ENCODE measurements at places on chromosomes 6 and 20.

DNA sequence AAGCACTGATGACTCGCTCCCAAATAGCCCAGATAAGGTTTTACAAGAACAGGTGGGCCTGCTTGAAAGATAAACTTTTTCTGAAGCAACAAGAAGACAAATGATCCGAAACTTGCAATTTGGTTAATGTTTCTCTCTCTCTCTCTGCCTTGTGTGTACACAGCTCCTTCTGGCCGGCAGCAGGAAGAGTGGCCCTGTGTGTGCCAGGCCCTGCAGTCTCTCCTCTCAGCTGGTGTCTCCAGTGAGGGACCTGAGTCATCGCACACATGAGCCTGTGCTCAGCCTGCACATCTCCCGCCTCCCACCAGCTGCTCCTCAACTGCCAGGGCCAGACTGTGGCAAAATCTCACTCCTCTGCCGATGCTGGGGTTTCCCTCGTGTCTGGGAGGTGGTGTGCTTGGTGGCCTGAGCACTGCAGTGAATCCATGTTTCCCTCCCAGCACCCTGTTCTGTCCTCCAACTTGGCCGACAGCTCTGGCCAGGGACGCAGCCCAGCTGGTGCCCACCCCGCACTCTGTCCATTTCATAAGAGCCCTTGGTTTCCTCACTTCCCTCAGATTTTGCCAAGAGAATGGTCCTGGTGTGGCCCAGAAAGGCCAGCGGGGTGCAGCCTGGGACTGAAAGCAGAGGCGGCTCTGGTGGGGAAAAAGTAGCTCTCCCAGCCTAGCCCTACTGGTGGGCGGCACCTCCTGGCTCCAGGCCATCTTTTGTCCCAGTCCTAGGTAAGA is 49.4 kb downstream of the ERMARD start:
- peak; percentile 49 for DNase-seq

- no peak for DNase-seq
Observed at GRCh38 chr6:125818225-125818657, 27.5 kb downstream of the NCOA7 start.

DNA sequence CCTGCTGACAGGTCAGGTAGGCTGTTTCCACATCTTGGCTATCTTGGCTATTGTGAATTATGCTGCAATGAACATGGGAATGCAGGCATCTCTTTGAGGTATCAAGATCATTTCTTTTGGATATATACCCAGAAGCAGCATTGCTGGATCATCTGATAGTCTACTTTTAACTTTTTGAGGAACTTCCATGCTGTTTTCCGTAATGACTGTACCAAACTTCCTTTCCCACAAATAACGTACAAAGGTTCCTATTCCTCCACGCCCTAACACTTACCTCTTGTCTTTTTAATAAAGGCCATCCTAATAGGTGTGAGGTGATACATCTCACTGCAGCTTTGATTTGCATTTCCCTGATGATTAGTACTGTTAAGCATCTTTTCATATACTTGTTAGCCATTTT is 338.7 kb upstream of the RUNX2 start:
- DNase-seq, result no peak

- DNase-seq, result peak; percentile 64
Observed at GRCh38 chr6:137589067-137589848, 95.1 kb upstream of the OLIG3 start.

GRCh38 chr6:35406711-35407485 is 45.2 kb upstream of the FANCE start:
- DNase-seq, result no peak

DNA sequence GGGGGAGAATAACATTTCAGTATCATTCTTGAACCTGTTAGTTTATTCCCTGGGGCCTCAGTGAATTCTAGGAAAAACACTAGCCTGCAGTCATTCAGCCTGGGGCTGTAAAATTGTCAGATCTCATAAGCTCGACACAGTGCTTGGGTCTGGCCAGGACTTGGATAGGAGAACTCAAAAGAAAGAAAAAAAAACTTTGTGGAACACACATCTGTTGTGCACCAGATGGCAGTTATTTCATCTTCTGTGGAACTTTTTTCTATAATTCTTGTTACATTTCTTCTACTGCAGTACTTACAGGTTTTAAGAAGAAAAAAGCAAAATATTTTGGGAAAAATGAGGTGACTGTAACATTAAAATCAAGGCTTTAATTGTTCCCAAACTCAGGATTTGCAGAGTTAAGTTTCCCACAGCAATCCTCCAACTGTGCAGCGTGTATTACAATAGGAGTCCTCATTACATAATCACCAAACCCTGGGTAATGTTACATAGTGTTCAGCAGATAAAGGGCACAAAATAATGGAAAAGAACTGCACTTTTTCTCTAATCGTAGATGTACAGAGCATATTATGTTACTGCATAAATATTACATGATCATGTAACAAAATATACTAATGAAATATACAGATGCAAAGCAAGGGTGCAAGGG is 531.1 kb upstream of the CITED2 start:
- no peak for DNase-seq

DNA sequence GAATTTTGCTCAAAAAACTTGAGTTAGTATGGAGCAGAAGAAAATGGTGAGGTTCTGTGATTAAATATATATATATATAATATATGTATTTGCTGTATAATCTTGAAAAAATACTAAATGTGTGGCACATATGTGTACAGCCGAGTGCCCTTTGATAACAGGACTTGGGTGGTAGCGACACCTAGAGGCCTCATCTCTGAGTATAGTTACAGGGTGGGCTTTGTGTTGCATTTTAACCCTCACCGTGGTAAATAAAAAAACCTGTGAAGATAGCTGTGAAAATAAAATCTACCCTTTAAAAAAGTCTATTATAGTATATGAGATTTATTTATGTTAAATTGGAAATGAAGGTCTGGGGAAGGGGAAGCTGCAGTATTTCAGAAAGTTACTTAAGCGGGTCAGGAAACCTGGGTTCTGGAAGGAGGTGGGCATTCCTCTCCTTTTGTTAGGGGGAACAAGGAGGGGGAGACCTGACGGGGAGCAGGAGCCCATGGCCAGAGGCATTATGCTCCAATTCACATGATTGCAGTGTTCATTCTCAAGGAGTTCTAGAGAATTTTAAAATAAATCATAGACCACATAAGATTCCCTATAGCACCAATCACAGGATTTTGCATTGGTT is 82.7 kb downstream of the SH3BGRL2 start:
- DNase-seq, result peak; percentile 68

GRCh38 chr6:26331218-26332073 is 33.6 kb upstream of the BTN3A2 start:
- DNase-seq, result peak; percentile 82

DNA sequence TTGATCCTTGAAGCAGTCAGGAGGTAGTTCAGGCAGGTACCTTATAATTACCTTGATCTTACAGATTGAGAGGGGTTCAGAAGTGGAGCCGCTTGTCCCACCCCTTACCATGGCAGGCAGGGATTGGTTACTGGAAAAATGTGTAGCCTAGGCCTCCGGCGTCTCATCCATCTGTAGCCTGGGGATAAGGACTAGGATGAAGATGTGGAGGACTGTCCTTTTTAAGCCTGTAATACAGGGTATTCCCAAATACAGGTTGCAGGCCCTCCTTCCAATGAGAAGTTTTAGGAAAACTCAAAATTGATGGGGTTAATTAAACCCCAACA is 2.8 kb downstream of the HMGA1 start:
- no peak for DNase-seq

DNA sequence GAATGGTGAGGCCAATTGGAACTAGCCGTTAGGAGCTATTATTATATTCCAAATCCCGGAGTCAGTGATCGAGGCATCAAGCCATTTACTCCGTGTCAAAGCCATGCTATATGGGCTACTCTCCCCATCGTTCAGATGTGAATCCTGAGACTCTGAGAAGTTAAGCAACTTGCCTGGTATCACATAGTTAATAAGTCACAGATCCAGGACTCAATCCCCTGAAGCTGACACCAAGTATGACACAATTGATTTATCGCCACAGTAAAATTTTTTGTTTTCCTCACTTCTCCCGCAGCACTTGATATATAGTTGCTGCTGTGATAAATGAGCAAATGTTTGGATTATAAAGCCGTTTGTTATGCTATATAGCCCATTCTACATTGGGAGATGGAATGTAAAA is 50.8 kb upstream of the TSHZ2 start:
- DNase-seq, result no peak

DNA sequence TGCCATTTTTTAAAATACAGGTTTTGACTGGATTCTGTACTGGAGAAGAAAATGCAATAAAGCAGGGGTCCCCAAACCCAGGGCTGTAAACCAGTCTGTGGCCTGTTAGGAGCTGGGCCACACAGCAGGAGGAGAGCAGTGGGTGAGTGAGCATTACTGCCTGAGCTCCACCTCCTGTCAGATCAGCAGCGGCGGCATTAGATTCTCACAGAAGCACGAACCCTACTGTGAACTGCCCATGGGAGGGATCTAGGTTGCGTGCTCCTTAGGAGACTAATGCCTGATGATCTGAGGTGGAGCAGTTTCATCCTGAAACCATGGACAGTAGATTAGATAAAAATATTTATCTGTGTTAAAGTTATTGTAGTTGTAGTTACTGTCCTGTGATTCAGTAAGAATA is 21.1 kb upstream of the FBXO9 start:
- no peak for DNase-seq

DNA sequence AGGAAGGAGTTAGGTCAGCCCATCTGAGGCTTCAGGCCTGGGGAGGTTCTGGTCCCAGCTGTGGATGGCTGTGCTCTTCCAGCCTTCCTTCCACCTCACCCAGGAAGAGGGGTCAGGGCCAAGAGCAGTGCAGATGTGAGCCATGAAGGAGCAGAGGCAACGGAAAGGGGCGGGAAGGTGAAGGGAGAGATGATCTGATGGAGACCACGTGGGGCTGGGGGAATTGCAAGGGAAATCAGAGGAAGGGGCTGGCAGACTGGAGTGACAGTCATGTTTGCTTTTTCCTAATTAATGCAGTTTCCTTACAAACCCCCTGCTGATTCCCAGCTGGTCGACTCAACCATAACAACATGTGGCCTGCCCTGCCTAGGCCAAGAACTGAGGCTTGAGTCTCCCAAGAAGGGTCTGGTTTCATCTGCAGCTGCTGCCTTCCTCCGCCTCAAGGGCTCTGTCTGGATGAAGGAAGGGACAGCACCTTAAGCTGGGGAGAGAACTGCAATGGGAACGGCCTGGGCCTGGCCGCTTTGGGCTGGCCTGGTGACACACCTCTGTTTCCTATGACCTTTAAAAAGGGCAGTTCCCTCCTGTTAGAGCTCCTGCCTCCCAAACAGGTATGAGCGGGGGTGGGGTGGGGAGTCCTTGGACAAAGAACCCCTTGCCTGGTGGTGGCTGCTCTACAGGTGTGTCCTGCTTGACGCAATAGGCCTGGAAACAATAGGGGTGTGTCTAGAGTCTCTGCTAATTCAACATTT is 7.8 kb upstream of the MRPS18A start:
- no peak for DNase-seq

DNA sequence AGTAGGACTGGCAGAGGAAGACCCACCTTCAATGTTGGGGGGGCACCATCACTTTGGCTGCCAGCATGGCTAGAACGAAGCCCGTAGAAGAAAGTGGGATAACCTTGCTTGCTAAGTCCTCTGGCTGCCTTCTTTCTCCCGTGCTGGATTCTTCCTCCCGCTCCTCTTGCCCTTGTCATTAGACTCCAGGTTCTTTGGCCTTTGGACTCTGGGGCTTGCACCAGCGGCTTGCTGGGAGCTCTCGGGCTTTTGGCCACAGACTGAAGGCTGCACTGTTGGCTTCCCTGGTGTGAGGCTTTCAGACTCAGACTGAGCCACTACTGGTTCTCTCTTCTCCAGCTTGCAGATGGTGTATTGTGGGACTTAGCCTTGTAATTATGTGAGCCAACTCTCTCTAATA is 28.2 kb downstream of the GSTA2 start:
- DNase-seq, result no peak

DNA sequence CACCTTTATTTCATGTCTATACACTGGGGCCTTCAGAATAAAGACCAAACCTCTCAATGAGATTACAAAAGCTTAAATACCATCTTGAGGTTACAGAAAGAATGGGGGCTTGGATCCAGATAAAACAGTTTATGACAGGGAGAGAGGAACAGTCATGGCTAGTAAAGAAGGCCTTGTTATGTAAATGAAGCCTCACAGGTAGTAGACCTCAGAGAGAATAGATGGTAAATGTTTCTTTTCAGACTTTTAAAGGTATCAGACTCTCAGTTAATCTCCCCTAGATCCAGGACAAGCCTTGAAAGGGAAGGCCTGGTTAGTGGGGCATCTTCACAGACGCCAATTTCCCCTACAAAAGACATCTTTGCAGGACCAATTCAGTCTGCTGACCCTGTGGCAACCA is 1325.6 kb downstream of the HACE1 start:
- DNase-seq, result no peak

DNA sequence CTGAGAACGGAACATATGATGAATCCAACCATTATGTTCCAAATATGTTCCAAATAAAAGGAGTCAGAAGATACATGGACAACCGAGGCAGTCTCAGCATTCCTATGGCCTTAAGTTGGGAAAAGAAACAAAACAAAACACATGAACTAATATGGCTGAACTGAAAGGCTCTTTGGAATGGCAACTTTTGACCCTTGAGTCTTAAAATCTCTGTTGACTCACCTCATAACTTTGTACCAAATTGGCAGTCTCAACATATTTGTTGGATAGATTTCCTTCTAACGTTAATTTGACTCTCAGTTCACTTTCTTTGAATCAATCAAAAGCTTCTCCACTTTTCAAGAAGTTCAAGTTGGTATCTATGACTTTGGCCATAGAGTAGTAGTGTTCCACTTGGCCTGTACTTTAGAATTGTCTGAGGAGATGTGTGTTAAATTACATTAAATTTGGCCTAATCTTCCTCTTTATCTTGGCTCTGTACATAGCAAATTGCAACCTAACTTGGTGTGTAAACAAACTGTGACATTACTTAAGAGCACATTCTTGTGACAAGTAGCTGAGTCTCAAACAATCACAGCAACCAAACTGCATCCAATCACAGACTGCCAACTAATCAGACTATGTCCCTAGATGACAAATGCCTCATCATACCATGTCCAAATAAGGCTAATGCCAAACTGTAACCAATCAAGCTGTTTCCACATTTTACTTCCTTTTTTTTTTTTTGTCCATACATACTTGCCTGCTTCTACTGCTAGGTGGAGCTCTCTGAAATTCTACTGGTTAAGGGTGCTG is 208.8 kb downstream of the BMP2 start:
- DNase-seq, result no peak

- DNase-seq, result no peak
Observed at GRCh38 chr6:10964684-10965083, 77.8 kb downstream of the SYCP2L start.

- no peak for DNase-seq
Observed at GRCh38 chr20:16062661-16063581, 510.3 kb downstream of the KIF16B start.

GRCh38 chr6:102736941-102737368 is 1343.4 kb downstream of the GRIK2 start:
- no peak for DNase-seq
